Gastroesophageal sphincter (tissue), 4 donors: ENCODE measurements at places on chromosomes 4 and X. TPM values are rescaled to one million over a fixed set of nuclear protein-coding genes. Genes with fewer than 3 reads are reported as not detected.

The SLC2A9 gene
- 3.7 TPM for total RNA-seq

The RPS6KA6 gene
- 2.8 TPM for total RNA-seq

The RAB39B gene
- 0.54 TPM for total RNA-seq

The IL15 gene
- 5.8 TPM for total RNA-seq

The IDH3G gene
- 55.5 TPM for total RNA-seq

The SPANXC gene
- total RNA-seq, result not detected

The FAM9B gene
- not detected for total RNA-seq

GRCh38 chr4:85953651-85954018 lies 406.2 kb downstream of the MAPK10 start:
- ATAC-seq, result no peak

- ATAC-seq, result no peak
Observed at GRCh38 chr4:16593386-16593785, 305.1 kb downstream of the LDB2 start.

DNA sequence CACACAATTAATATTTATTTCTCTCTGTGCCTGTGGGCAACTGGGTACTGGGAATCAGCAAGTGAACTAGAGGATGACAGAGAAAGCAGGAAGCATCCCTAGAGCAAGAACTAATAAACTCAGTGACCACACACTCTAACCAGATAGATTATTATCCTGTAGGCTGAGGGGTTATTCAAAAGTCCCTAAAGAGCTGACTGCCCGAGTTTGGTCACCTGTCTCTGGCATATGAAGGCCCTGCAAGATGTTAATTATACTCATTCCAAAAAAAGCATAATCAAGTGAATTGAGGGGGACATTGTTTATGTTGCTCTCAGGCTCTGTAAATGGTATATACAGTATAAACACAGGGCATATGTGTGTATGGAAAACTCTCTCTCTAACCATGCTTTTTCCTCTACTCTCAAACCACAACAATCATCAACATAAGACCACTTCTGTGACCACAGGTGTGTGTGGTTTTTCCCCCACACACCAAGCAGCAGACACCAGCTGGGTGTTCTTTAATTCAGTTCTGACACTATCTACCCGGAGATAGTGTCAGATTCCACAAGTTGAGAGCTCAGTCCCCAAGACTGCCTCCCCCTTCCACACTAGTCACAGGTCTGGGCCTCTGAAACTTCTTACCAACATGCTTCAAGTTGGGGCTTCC lies 6.2 kb upstream of the HPSE start:
- no peak for ATAC-seq

DNA sequence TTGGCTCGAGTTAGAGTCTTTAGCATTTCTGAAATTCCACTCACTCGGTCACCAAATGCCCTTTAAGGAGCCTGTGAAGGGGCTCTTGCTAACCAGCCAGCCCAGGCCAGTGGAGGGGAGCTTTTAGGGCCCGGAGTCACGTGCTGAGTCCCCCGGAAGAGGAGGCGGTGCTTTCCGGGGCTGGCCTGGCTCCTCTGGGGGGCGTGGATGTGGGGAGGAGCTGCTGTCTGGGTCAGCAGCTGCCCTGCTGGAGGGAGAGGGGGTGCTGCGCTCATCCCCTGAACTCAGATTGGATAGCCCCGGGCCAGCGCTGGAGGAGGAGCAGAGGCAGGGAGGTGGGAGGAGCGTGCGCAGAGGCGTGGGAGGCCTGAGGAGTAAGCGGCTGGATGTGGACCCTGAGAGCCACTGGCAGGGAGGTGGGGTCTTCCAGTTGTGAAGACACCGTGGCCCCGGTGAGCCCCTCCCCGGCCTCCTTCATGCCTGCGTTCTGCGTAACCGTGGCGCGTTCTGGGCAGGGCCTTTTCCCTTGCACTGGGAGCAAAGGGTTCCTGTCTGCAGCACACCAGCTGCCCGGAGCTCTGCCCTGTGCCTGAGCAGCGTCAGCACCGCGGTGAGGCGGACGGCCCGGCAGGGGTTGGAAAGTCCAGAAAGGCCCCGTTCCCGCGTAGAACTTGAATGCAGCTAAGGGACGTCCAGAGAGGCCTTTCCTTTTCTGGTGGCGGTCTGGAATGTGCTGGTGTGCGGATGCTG lies 19.7 kb downstream of the MAEA start:
- ATAC-seq, result peak; percentile 98

- ATAC-seq, result peak; percentile 80
Observed at GRCh38 chr4:37648084-37648817, 37.9 kb downstream of the RELL1 start.

DNA sequence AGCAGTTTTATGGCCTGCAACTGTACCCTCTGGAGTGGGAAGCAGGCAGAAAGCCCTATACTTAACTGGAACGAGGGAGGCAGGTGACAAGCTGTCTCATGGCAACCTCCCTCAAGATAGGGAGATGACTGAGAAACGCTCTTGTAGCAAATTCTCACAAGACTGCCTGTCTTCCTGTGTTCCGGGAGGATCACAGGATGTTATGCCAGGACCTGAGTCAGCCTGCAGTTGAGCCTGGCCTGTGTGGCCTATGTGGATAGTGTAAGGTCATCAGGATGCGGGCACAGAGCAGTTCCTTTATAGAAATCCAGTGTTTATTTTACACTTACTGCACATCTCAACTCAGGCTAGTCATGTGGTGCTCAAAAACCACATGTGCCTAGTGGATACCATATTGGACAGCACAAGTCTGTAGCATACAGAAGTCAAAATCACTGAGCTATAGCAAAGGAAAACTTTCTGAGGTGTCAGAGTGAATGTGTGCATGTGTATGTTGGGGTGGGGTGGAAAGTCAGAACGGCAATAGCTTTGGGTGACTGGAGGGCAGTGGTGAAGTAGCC lies 25.2 kb downstream of the TAF7L start:
- no peak for ATAC-seq

GRCh38 chr4:185846505-185847150 lies 34.6 kb upstream of the SORBS2 start:
- no peak for ATAC-seq

DNA sequence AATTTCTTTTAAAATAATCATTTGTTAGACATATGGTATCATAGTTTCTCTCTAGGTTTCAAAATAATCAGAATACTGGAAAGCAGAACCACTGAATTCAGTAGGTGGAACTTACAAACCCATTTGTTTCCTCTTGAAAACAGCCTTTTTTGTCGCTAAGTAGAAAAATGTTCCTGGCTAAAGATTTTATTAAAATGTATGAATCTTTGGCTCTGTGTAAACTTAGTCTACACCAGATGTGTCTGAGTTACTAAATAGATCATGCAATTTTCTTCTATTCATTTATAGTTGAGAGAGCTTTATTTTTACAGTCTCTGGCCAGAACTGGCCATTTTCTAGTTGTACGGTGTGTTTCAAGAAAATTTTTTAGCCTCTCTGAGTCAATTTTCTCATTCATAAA lies 1.0 kb downstream of the CYSLTR1 start:
- ATAC-seq, result no peak

DNA sequence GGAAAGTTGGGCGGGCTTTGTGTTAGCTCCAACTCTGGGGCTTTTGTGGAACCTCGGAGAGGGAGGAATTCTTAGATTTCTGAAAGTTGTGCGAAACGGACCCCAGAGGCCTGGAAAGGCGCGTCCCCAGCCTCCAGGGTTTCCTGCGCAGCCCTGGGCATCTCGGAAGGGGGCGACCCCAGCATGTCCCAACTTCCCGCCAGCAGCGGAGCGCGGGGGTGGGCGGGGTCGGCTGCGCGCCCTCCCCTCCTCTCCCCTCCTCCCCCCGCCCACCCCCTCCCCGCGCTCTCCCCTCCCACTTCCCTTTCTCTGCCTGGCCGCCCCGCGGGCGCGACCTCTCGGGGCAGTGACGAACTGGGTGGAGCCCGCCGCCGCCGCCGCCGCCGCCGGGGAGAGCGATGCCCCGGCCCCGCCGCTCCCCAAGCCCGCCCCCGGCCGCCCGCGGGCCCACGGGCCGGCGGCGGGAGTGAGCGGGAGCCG lies 16.8 kb downstream of the PTTG2 start:
- ATAC-seq, result peak; percentile 92

DNA sequence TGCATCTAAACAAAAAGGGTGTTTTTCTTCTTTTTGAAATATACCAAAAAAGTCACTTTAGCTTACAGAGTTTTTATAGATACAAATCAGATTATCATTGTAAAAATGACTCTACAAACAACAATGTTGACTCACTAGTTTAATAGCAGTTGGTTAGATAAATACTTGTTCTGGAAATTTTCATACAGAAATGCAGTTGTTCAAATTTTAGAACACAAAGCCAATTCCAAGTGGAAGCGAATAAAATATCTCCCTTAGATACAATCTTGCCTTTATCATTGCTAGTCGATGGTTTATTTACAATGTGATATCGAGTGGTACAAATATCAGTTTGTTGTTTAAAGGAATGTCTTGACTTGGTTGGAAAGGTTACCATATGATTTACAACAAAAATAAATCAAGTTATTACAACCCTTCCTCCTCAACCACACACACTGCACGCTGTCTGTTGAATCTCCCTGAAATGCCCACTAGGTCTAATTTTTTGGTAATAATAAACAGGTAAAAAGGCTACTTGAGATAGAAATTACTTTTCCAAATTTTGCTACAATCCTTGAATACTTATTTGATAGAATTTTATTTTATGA lies 114.8 kb downstream of the CDS1 start:
- ATAC-seq, result no peak

GRCh38 chr4:98626350-98626749 lies 32.1 kb downstream of the TSPAN5 start:
- peak; percentile 68 for ATAC-seq

DNA sequence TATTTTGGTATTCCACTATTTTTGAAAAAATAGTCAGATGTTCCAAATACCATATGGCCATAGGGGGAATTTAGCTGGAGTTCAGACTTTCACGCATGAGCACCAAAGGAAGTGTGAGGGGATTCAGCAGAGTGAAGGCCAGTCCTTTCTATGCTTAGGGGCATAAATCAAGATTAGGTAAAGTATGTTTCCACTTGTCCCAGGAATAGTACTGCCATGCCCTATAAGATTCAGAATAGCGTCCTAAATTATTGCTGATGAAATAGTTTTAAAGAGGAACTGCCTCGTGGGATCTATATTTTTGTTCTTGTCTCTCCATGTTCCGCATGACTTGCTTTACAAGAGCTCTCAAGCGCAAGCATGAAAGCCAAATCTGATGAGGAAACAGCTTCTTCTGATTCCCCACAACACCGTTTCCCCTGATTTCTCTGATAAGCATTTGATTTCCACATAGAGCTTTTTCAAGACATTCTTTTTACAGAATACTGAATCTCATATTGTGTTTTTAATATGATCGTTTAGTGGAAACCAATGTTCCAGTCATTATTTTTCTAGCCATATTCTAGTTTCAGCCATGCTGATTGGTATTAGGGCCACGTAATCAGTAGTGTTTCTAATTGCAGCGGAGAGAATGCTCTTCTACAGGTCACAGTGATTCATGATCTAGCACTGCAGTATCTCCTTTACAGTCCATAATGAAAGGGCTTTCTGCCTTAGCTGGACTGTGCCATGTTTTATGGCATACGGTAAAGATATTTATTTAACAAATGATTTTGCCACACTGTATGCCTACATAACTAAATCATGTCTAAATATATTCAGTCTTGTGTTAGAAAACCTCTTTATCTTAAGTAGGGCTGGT lies 492.3 kb downstream of the CENPC start:
- no peak for ATAC-seq

- no peak for ATAC-seq
Observed at GRCh38 chr4:61770456-61770855, 570.3 kb downstream of the ADGRL3 start.

- ATAC-seq, result no peak
Observed at GRCh38 chr4:114907568-114907967, 205.9 kb downstream of the NDST4 start.

- no peak for ATAC-seq
Observed at GRCh38 chrX:24839331-24839730, 145.6 kb downstream of the POLA1 start.

GRCh38 chrX:3545901-3546300 lies 167.5 kb downstream of the PRKX start:
- ATAC-seq, result no peak

DNA sequence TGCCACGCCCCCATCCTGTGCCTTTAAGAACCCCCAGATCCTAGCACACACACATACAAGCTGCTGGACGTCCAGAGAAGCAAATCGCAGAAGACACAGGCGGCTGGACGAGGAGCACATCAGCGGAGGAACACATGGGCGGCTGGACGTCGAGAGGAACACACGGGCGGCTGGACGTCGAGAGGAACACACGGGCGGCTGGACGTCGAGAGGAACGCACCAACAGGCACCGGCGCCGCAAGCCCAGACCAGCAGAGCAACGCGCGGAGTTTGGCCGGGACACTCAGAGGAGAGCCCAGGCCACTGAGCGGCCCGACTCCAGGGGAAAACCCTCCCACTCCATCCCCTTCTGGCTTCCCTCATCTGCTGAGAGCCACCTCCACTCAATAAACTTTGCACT lies 17.2 kb downstream of the ZCCHC13 start:
- ATAC-seq, result no peak

DNA sequence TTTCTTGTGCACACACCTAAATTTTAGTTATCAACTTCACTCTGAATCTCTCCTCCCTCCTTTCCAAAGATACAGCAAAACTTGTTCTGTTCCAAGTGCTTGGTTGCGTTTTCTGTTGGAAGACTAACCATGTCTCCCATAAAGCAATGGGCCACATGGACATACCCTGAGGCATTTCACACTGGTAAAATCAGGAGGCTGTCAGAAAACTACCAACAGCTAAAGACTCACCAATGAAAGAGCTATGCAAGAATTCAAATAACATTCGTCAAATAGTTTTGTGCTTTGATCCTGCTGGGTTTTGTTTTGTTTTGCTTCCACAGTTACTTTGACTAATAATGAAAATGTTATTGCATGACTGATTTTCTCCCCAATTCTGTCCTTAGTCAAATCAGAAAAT lies 46.0 kb downstream of the PHEX start:
- ATAC-seq, result no peak

DNA sequence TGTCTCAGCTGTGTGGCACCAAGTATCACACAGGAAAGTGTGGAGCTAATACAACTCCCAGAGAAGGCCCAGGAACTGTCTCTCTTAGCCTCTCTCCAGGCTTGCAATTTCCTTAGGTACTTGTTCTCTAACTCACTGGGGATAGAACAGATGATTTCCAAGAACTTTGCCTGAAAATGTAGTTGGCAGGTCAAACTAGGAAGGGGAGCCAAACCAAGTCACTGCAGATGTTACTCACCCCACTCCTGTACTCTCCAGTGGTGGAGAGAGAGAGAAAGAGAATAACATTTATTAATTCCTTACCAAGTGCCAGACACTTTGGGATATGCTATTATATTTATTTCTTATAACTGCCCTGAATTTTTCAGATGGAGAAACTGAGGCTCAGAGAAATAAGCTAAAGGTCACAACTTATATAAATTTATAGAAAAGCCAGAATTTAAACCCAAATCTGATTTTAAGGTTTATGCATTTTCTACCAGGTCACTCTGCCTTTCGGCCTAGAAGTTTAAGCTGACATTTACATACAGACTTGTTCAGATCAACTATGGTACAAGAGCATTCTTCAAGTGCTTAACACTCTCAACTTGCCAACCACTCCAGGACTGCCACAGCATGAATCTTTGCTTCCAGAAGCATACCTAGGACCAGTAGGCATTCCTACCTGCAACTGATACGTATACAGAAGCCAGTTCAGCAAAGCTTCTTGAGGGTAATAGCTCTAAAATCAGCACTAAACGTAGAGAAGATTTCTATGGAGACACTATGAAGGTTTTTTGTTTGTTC lies 248.6 kb upstream of the ETNPPL start:
- ATAC-seq, result no peak

GRCh38 chr4:122788935-122789334 lies 37.7 kb upstream of the FGF2 start:
- ATAC-seq, result no peak

GRCh38 chr4:146495269-146495668 lies 26.5 kb downstream of the SLC10A7 start:
- ATAC-seq, result no peak
